ENCODE measurements at places on chromosomes 4 and X. TPM values are rescaled to one million over a fixed set of nuclear protein-coding genes. Genes with fewer than 3 reads are reported as not detected.

The ADH1C gene
- total RNA-seq = not detected

The TXK gene
- total RNA-seq = 2.6 TPM

The APELA gene
- not detected for total RNA-seq

The XAGE1A gene
- total RNA-seq = not detected
